NCI-H446 treated with DMSO at 0.1 percent for 48 hours (cell line): ENCODE measurements at places on chromosomes 12 and 14.

- no peak for DNase-seq
Measured at GRCh38 chr12:105342464-105342863, 12.0 kb downstream of the C12orf75 start.

GRCh38 chr14:103879570-103880347 is 32.4 kb upstream of the PPP1R13B start:
- no peak for DNase-seq

DNA sequence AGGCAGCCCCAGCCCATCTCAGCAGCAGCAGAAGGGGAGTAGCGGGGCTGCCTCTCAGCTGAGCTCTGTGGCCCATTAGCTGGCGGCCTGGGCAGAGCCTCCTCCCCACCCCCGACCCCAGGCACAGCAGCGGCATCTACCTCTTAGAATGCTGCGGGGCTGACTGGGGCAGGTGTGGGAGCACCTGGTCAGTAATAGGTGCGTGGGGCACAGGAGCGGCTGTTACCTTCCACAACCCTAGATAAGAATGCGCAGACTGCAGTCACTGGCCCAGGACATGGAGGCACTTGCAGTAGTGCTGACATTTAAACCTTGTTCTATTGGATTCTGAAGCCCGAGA is 35.6 kb downstream of the SYNE3 start:
- DNase-seq: no peak

- no peak for DNase-seq
Measured at GRCh38 chr14:79758985-79759384, 452.3 kb downstream of the DIO2 start.

DNA sequence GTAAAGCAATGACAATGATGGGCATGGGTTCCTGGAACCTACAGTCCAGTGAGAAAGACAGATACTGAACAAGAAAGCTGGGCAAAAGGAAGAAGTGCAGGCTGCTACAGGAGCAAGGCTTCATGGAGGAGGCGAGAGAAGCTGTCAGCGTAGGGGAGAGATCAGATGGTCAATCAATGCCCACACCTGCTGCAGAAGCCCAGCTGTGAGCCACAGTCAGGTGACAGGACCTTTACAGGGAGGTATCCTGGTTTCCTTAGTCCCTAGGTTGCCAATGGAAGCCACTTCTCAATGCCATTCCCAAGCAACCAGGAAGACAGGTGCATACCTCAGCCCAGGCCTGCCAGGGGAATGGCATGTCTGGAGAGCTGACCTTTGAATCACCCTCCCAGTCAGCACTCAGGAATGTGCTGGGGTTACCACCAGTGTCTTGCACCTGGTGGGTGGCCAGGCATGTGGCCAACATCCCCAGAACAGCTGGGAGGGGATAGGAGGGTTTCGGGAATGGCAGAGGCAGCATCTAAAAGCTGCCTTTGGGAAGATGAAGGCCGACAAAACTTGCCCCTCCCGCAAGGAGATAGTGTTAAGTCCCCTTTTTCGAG is 170.3 kb downstream of the TTC7B start:
- no peak for DNase-seq
